ENCODE measurements at places on chromosomes 2 and 18.

GRCh38 chr18:7987284-7987976, 420.3 kb downstream of the PTPRM start:
- no peak for DNase-seq

DNA sequence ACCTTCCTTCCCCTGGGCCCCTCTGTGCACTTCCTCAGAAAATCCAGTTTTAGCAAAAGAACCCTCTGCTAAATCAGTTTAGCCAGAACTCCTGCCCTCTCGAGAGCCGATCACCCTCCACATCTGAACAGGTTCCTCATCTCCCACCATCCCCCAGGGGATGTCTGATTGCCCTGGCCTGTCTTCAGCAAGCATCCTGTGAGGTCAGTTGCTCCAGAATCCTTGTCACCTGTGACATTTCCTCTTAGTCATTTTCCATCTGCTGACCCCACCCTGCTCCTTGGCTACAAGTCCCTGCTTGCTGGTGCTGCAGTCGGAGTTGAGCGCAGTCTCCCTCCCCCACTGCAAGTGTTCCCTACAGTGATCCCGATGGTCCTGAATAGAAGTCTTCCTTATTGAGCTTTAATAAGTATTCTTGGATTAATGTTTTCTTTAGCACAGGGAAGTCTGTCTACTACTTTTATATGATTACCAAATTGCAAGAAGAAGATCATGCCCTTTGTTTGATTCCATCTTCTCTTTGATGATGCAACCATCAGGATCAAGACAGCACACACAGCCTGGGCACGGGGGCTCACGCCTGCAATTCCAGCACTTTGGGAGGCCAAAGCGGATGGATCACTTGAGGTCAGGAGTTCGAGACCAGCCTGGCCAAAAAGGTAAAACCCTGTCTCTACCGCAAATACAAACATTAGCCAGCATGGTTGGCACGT, 30.9 kb upstream of the UBE2F start:
- no peak for DNase-seq

GRCh38 chr18:23864624-23865023, 149.9 kb upstream of the TTC39C start:
- no peak for DNase-seq

GRCh38 chr18:73482901-73483300, 615.1 kb upstream of the NETO1 start:
- no peak for DNase-seq

GRCh38 chr2:137942037-137942832, 22.0 kb upstream of the HNMT start:
- DNase-seq = no peak

- no peak for DNase-seq
Measured at GRCh38 chr18:13471971-13472628, 253.5 kb downstream of the LDLRAD4 start.

DNA sequence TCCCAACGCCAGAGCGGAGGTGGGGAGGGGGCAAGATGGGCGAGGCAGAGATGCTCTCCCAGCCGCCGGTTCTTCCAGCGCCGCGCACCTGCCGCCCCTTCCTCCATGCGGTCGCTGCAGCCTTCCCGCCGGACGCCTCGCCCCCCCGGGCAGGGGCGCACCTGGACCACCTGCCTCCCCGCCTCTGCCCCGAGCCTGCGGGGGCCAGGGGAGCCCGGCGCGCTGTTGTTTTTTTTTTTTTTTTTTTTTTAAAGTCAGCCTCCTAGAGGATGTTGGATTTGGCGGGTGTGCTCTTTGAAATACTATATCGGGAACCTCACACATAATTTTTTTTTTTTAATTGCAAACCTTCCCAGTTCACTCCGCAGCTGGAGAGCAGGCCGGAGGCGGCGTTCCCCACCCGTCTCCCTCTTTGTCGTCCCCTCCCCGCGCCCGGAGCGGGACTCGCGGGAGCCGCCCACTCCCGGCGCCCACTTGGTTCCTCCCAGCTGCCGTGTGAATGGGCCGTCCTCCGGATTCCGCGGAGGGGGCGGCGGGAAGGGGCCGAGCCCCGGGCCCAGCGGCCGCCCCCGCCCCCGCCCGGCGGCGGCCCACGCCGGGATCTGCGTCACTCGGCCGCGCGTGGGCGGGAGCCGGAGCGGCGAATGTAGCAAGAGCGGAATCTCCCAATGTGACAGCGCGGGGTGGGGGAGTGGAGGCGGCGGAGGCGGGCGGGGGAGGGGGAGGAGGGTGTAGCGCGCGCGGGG, 421 bp upstream of the NAB1 start:
- peak; percentile 87 for DNase-seq

GRCh38 chr18:42614619-42615293, 500.7 kb downstream of the RIT2 start:
- no peak for DNase-seq

Measured in activated T-cell treated with anti-CD3 and anti-CD28 coated beads, Interleukin-2, amount 50 U/mL, for 24 hours (primary cell).